ENCODE measurements at places on chromosomes 7 and 10.

DNA sequence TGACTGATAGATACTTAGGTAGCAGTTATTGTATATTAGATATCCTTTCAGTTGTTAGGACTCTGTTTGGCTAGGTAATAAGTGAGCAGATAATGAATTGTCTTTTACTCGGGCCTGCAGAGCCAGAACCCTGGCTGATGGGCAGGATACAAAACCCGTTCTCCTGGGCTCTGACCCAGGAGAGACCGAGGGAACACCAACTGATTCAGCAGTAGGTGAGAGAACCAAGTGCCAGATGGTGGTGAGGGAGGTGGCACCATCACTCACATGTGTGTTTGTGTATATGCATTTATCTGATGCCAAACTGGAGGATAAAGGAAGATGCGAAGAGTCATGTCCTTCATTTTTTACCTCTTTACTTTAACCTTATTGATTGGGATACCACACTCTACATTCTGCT, 115.7 kb upstream of the SAMD8 start:
- DNase-seq, result no peak

- DNase-seq, result no peak
Observed at GRCh38 chr7:20828947-20829346, 42.3 kb upstream of the SP8 start.

GRCh38 chr10:110035070-110035921, 27.5 kb downstream of the ADD3 start:
- peak; percentile 25 for DNase-seq

DNA sequence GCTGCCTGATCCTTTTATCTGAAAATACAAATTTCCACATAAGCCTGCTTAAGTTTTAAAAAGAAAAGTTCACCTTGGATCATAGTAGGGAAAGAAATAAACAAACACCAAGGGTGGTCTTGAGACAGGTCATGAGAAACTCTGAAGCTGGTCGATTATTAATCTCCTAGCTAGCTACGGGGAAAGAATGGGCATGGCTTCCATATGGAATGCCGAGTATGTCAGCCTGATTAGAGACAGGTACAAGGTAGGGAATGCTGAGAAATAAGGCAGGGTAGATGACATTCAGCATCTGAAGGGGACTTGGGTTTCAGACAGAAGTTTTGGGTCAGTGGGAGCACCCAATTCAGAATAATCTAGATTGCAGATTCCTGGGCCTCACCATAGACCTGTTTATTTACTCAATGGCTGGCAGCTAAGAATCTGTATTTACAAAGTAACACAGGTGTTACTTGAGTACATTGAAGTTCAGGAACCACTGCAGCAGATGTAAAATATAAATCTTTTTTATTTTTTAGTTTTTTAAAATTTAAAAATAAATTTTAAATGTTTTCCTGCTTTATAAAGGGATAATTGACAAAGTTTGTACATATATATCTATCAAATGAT, 49.0 kb downstream of the SCIN start:
- no peak for DNase-seq

DNA sequence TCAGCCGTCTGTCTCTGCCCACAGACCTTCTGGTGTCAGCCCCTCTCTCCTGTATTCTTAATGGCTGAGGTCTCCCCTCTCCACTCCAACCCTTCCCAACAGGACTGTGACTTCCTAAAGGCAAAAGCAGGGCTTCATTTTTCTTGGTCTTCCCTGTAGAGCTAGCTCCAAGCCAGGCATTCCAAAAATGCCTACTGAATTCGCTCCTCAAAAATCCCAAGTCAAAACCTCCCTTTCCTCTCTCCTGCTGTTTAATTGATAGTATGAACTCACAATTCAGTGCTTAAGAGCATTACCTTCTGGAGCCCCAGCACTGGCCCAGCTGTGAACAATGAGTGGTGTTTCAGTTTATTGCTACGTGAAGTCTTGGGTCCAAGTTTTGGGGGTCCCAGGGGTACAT, 628.4 kb downstream of the PARD3 start:
- DNase-seq, result no peak

- no peak for DNase-seq
Observed at GRCh38 chr7:98998821-98999725, 120.7 kb downstream of the TRRAP start.

DNA sequence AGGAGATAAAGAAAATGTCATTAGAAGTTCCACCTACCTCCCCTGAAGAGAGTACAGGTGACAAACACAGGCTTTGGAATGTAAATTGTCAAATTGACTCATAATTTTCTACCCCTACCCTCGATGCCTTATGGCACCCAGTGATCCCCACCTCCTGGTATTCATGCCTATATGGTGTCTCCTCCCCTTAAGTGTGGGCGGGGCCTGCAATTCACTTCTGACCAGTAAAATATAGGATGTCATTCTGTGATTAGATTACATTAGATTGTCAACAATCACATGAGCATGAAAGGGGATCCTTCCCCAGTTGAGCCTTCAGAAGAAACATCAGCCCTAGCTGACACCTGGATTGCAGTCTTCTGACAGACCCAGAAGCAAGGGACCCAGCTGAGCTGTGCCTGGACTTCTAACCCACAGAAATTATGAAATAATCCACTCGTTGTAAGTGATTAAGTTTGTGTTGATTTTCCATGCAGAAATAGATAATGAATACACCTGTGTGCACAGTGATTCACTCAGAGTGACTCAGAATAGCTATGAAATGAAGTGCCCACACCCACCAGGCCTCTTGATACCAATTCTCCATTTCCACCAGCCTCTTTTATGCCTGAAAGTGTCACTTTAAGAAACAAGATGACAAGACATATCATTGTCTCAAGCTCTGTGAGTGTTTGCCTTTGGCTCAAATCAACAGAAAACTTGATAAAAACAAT, 8.5 kb upstream of the SLC39A12 start:
- no peak for DNase-seq

- DNase-seq, result no peak
Observed at GRCh38 chr10:48382982-48383381, 76.5 kb downstream of the MAPK8 start.

DNA sequence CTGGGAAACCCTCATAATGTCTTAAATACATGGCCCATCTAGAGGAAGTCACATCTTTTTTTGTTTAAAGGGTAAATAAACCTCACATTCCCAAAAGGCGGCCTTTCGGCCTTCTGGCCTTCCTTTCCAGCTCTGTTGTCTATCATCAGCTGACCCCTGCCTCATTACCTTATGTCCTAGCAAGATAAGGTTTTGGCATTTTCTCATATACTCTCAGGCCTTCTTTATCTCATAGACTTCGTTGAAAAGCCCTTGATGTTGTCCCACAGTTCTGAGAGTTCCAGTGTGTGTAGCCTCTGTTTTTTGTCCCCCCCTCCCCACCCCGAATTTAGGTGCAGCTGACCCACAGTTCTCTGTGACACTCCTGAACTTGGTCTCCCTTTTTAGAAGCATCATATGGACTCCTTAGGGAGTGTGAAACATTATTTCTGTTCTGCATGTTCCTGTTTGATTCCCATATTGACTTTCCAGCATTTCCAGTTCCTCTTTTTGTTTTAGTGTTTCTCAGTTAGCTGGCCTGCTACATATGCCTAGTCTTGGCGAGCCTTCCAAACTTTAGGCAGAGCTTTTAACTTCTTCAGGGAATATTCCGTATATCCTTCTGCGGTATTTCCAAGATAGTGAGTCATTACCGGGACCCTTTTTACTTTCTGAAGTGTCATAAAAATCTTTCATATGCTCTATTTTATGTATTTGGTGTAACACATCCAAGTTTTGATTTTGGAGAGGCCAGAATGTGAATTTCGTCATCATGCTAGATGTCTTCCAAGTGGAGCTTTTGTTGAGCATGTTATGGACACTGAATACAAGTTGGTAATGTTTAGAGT, 138.5 kb downstream of the LRRC4 start:
- DNase-seq, result no peak

GRCh38 chr7:96415293-96415940, 93.5 kb upstream of the SLC25A13 start:
- no peak for DNase-seq

GRCh38 chr10:119413471-119414080, 128.9 kb downstream of the RGS10 start:
- DNase-seq, result no peak

- DNase-seq, result peak; percentile 22
Observed at GRCh38 chr10:93495654-93496321, 624 bp upstream of the CEP55 start.

DNA sequence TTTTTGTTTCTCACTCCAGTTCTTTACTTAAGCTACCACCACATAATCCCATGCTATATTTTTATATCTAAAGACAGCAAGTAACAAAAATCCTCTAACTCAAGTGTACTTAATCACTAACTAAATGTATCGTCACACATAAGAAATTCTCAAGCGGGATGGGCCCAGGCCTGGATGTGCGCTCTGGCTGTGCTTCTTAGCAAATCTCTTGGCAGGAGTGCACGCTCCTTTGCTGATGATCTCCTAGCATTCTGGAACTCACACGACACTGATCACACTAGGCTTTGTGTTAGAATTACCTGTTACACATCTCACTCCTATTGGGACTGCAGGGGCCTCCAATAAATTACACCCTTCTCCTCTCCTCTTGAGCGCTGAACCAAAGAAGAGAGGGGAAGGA, 46.7 kb upstream of the CALD1 start:
- DNase-seq, result no peak

DNA sequence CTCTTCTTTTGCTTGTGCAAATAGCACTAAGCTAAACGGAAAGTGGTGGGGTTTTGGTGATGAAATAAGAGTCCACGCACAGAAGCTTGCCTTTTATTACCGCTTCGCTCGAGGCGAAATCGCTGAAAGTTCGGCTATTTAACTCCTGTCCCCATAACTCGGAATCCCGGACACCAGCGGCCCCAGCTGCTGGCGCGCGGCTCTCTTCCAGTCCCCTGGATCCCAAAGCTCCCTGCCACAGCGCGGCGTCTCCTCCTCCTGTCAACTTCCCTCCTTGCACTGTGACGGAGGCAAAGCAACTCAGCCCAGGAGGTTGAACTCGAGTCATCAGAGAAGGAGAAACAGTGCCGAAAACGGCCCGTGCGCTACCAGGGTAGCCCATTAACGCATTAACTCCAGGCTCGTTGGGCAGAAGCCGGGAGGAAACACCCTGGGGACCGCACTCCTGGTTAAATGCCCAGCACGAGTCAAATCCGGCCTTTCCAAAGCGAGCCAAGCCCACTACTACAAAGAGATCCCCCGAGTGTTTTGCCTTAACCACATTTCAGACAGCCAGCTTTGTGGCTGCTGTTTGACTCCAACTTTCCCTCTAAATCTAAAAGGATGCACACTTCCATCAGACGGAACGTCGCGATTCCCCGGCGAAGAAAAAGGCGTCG, 1.3 kb downstream of the SEMA3D start:
- no peak for DNase-seq

- DNase-seq, result no peak
Observed at GRCh38 chr7:93923942-93924341, 2.4 kb downstream of the GNG11 start.

DNA sequence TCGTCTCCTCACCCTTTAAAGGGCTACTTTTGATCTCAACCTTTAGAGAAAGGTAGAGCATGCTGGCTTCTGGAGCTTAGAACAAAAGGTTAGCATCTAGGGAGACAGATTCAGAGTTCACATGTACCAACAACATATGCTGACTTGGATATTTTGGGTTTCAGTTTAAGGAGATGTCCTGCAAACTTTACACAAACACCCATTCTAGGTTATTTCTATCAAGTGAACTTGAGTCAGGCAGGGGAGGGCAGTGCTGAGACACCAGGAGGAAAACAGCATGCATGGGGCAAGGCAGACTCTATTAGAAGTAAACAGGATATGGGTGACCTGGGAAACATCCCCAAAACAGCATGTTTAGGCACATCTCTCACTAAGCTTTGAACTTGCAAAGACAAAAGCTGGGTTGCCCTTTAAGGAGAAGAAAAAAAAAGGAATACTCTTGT, 43.8 kb downstream of the ARL4A start:
- no peak for DNase-seq

DNA sequence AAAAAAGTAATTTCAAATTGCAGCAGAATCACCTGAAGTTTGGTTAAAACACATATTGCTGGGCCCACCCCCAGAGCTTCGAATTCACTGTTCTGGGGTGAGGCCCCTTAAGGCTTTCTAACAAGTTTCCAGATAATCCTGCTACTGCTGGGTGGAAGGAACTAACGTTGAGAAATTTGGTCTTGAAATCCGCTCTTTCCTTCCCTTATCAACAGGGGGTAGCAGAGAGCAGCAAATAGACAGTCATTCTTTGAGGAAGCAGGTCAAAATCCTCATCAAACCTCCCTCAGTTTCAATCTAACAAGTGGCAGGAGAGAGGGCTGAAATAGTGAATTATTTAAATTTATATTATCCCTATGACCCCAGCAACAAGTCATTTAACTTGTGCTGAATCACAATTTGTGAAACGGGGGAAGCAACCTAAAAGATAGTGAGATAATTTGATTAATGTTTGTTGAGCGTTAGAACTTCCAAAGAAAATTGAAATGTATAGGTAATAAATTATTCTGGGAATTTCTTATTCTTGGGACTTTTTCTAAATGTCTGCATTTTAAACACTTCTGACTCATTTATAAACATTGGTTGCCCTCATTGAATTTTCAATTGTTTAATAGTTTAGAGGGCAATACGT, 21.7 kb upstream of the MALSU1 start:
- DNase-seq, result no peak

GRCh38 chr10:11876805-11877590, 53.8 kb downstream of the PROSER2 start:
- DNase-seq, result no peak

GRCh38 chr10:35019041-35020024, 70.8 kb downstream of the CUL2 start:
- DNase-seq, result no peak

GRCh38 chr10:86316990-86317389, 49.6 kb downstream of the GRID1 start:
- DNase-seq, result no peak

DNA sequence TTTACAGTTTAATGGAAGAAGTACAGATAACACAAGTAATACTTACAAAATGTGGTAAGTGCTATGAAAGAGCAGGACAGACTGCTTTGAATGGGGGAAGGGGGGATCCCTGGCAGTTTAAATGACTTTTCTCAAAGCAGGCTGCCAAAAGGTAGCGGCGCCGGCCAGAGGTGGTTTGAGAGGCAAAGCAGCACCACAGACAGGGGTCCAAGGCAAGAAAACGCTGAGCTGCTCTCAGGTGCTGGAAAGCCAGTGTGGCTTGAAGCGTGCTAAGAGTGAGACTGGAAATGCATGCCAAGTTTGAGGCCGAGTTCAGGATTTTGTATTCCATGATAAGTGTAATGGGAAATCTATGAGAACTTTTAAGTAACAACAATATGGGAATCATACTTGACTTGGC, 437.7 kb downstream of the AUTS2 start:
- DNase-seq, result no peak
